ENCODE measurements at places on chromosomes 5 and 9.

GRCh38 chr9:8905731-8906130 lies 1106.2 kb upstream of the DMAC1 start:
- DNase-seq = no peak

GRCh38 chr5:132098151-132098594 lies 24.6 kb downstream of the CSF2 start:
- DNase-seq = no peak

DNA sequence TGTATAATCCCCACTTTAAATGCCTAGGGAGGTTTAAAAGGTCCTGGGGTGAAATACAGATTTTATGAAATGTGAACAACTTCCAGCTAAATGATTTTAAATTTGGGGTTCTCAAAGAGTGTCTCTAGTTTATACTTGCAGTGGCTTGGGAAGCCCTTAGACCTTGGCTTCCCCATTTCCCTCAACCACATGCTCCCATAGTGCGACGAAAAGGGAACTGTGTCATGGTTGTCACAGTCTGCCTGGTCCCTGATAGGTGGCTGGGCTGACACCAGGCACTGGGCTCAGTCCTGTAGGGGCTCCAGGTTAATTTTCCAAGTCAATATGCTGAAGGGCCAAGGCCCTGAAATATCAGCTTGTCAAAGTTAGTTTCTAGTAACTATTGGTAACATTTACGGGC lies 10.4 kb upstream of the CXCL14 start:
- no peak for DNase-seq

- no peak for DNase-seq
These were observed 82.0 kb upstream of the FSTL4 start for GRCh38 chr5:133694181-133694831.

DNA sequence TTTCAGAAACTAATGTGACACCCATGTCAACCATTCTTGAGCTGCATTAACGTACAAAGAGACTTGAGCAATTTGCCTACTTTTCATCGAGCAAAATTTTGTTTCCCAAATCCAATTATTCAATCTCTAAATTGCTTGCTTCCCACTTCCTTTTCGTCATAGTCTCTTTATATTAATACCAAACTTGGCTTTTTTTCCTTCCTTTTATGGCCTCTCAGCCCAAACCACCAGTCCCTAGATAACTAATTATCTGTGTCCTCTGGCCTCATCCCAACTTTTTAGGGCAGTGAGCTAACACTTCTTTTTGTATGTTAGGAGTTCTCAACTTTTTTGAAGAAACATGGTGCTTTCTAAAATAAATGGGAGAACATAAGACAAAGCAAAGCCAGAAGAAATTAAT lies 155.5 kb upstream of the S1PR3 start:
- no peak for DNase-seq

GRCh38 chr9:126494264-126494663 lies 119.5 kb upstream of the LMX1B start:
- DNase-seq = no peak

DNA sequence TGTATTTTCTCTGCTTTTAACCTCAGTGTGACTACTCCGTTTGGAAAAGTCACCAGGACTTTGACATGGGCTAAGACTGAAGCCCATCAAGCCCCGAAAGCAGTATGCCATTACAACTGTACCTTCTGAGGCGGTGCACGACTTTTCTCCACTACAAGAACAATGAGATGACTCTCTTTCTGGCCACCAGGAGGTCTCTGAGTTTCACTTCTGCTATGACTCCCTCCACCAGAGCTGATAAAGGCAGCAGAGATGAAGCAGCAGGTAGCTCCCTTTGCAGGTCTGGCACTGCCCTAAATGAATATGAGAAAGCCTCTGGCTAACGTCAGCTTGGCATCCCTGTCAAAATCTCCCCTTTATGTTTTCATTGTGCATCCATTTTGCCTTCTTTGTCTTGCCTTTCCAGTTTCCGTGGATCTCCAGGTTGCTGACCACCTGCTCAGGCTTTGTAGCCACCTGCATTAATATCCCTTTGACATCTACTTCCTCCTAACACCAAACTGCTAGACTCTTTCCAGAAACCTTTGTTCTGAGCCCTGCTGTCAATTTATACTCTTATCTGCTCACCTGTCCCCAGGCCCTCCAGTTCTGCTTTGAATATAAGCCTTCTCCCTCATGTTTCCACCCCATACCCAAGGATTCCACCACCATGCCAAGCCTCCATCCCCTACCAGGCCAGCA lies 221.7 kb downstream of the ZNF608 start:
- no peak for DNase-seq

GRCh38 chr5:53288511-53288910 lies 179.0 kb upstream of the MOCS2 start:
- no peak for DNase-seq

DNA sequence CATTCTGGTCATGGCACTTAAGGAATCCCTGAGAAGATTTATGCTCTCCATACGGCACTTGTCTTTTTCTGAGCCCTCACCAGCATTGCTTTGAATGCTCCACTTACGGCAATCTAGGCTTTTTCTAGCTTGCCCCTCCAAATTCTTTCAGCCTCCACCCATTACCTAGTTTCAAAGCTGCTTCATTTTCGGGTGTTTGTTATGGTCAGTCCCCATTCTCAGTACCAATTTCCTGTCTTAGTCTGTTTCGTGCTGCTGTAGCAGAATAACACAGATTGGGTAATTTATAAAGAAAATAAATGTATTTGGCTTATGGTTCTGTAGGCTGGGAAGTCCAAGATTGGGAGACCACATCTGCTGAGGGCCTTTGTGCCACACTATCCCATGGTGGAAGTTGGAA lies 42.0 kb downstream of the ARHGEF28 start:
- no peak for DNase-seq

DNA sequence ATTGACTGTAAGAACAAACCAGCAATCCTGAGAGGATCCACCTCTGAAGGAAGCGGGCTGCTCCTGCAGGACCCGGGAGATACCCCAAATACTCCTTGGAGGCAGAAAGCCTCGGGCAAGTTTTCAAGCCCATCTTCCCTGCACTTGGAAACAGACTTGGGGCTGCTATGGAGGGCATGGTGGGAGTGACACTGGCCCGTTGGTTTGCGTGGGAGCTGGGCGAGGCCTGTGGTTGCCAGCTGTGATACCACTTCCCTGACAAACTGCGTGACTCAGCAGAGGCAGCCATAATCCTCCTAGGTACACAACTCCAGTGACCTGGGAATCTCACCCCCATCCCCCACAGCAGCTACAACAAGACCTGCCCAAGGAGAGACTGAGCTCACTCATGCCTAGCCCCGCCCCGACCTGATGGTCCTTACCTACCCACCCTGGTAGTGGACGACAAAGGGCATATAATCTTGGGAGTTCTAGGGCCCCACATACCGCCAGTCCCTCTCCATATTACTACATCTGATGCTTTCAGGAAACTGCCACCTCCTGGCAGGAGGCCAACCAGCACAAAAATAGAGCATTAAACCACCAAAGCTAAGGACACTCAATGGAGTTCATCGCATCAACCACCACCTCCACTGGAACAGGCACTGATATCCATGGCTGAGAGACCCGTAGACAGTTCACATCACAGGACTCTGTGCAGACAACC lies 38.1 kb upstream of the VLDLR start:
- no peak for DNase-seq

DNA sequence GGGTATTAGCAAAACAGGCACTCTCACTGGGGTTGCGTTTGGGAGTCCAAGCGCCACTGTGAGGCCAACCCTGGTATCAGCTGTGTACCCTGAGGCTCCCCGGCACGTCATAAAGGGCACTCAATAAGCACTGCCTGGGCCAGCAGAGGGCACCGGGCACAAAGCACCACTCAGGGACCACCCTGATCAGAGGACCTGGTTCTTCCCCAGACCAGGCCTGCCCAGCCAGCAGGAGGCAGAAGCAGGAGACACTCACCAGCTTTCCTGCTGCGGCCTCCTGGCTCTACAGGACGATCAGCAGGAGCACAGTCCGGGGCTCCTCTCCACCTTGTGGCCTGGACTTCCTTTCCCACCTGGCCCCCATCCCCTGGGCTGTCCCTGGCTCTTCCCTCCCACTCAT lies 12.6 kb downstream of the MGAT1 start:
- no peak for DNase-seq

GRCh38 chr9:76943054-76943453 lies 37.1 kb upstream of the PRUNE2 start:
- DNase-seq = no peak

DNA sequence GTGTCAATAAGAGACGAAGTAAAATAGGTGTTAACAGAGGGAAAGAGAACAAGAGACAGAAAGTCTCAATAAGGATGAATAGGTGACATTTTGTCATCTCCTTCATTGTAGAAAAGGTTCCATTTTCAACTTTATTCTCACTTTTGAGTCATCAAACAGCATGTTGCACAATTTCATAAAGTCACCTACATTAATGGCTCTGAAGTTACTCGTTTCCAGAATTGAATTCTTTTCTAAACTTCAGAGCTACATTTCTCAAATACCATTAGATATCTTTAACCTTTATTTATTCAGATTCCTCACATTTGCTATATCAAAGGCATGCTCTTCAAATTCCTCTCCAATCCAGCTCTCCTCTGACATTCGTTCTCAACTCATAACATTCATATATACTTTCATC lies 13.1 kb downstream of the ADAMTS6 start:
- DNase-seq = no peak

DNA sequence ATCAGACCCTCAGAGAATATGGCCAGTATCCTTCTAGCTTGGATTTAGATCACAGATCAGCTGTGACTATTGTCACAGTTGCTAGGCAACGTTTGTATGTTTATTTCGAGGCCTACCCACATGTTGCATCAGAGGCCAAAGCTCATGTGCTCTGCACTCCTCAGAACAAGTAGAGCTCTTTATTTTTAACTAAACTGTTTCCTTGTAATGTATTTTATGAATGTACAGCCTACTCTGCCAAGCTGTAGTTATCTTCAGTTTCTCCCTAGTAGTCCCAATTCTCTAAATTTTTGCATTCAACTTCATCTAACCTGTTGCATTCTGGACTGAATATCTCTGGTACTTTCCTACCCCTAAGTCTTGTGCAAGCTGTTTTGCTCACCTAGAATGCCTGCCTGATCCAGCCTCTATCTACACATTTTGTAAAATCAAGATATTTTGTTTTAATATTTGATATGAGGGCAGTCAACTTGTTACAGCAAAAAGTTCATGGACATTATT lies 52.8 kb downstream of the CAST start:
- DNase-seq = no peak

- DNase-seq = no peak
These were observed 4.3 kb upstream of the FYB1 start for GRCh38 chr5:39223565-39224156.

- DNase-seq = no peak
These were observed 40.3 kb downstream of the SERINC5 start for GRCh38 chr5:80215523-80215922.

- DNase-seq = no peak
These were observed 38.1 kb upstream of the CD180 start for GRCh38 chr5:67234671-67235176.

DNA sequence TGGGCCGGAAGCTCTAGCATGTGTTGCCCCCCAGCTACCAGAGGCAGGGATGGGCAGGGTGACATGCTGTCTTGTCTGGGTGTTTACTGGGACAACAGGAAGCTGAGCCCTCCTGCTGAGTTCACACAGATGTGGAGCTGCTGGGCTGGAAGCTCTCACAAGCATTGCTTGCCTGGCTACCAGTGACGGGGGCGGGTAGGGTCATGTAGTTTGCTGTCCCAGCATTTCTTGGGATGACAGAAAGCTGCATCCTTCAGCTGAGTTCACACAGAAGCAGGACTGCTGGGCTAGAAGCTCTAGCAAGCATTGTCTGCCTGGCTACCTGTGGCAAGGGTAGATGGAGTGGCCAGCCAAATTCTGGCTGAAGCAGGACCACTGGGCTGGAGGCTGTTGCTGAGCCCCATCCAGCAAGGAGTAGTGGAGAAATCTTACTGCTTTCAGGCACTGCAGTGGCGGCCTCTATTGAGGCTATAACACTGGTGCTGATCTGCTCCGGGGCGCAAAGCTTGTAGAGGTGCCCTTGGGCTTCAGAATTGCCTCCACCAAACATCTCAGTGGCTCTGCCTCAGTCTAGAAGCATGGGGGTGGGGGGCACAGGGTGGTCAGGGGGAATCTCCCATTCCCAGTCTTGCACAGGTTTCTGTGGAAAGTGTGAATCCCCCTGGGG lies 25.1 kb downstream of the POLK start:
- peak; percentile 8 for DNase-seq

DNA sequence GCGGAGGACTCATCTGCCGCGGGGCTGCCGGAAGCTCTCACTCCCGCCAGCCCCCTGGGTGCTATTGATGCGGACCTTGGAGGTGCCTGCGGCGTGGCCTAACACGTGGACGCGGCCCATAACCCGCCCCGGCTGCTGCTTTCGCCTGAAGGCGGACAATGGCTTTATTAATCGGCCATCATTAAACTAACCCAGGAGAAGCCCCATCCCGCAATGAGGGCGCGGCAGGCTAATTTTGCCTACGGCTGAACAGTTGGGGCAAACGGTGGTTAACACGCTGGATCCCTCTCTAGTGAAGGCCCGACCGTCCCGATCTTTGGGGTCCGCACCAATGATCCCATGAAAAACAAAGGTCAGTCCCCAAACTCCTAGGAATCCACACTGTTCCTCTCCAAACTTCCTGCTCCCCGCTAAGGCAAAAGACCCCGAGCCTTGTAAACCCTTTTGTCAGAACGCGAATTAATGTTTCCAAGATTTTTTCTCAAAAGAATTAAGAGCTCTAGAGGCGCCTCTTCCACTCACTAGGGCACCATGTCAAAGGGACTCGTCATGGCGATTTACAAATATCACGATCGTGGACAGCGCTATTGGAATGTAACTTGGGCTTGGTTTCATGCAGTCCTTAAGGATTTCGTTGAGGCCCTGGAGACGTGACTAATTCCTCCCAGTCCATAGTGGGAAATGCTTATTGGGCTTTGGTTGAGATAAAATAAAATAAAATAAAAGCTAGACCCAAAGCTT lies 193.1 kb downstream of the MEF2C start:
- no peak for DNase-seq

DNA sequence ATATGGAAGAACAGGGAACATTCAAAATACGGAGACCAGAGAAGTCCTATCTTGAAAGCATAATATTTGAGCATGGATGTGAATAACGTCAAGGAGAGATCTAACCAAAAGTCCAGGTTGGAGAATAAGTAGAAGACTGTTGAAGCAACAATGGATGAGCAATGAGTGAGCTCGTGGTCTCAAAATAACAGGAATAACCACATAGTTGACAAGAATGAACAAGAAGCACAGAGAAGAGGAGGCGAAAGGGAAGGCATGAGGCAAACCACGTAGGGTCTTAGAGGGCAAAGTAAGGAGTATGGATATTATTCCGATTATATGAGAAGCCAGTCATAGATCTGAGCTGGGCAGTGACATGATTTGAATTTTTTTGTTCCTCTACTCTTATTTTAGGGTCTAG lies 710.2 kb downstream of the BRINP1 start:
- no peak for DNase-seq

DNA sequence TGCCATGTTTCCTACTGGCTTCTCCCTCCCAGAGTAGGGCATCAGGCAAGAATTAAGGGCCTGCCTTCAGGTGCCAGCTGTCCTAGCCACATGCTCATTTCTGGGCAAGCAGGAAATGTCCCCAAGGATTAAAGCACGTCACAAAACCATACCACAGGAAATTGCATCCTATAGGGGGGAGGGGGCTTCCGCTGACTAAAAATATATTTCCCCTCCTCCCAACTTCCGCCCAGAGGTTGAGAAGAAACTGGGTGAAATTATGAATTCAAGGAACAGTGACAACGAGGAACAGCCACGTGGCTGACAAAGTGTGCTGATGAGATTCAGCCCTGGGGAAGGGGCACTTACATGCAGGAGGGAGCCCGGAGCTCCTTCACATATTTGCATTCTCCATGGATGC lies 4.1 kb downstream of the HBEGF start:
- no peak for DNase-seq

GRCh38 chr5:140253985-140254384 lies 48.9 kb downstream of the PFDN1 start:
- no peak for DNase-seq

All from HEK293T (cell line).